ENCODE measurements at places on chromosomes 4 and X.

- DNase-seq: no peak
These were observed 1.3 kb downstream of the SMC1A start for GRCh38 chrX:53421125-53421524.

- DNase-seq: no peak
These were observed 26.7 kb downstream of the PJA1 start for GRCh38 chrX:69138512-69138911.

GRCh38 chr4:101708293-101709039 lies 82.1 kb upstream of the BANK1 start:
- DNase-seq: no peak

GRCh38 chr4:151043803-151044515 lies 28.9 kb upstream of the LRBA start:
- no peak for DNase-seq

DNA sequence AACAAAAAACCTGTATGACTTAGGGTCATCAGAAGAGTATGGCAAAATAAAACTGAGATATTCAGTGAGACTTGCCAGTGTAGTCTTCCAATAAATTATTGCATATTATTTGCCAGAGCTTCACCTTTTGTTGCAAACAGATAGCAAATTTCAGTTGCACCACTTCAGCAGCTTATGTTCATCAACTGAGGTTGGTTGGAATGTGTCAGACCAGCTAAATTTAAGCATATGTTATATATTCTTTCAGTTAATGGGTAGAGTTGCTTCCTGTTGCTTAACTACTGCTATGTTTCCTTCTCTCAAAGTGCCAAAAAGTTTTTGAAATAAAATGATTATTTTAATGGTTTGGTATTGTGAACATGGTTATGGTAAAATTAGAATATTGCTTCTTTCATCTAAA lies 61.5 kb downstream of the GALNT7 start:
- no peak for DNase-seq

DNA sequence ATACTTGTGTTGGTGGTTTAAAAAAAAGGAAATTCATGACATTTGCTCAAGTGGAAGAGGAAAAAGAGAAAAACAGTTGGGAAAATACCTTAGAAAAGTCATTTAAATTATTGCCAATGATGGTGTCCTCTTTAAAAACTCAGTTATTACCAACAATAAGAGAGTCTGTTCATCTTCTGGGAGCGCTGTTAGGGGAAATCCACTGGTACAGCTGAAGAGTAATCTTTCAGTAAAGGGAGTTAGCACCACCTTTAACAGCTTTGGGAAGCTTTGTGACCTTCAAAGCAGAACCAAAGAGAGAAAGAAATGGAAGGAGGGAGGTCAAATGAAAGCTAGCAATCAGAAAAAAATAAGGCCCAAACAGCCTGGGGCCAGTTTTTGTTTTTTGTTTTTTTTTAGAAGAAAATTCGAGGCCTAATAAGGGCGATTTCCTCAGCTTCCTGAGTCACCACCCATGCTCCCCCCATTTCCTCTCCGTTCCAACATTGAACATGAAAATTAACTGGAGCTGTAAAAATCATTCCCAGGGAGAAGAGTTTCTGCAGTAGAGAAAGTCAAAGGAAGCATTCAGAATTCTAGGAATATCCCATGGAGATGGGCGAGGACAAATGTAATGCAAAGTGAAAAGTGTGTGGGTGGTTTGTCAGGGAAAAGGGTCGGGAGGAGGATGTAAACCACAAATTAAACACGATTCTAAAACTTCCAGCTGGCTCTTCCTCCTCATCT lies 115.1 kb downstream of the SH3KBP1 start:
- peak; percentile 36 for DNase-seq

DNA sequence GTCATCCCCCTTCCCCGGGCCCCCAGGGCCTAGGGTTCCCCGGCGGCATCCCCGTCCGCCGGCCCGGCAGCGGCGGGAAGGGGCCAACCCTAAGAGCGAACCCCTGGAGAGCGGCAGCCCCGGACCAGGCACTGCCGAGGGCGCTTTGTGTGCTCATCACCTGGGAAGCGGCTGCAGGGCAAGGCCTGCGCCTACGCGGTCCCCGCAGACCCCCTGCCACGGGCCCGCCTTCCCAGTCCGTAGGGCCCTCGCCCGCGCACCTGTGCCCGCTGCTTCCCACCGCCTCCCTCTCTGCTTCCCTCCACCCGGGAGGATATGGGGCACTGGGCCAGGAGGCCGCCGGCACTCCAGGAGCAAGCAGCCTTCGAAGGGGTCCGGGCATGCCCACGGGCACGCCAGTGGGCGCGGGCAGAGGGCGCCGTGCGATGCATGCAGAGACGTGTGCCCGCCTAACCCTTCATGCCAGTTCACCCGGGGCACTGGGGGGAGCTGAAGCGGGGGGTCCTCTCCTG lies 2.6 kb downstream of the FLNA start:
- no peak for DNase-seq

- DNase-seq: no peak
These were observed 74.1 kb upstream of the WDR44 start for GRCh38 chrX:118271775-118272174.

GRCh38 chr4:181859439-181859838 lies 383.8 kb upstream of the TENM3 start:
- DNase-seq: no peak

DNA sequence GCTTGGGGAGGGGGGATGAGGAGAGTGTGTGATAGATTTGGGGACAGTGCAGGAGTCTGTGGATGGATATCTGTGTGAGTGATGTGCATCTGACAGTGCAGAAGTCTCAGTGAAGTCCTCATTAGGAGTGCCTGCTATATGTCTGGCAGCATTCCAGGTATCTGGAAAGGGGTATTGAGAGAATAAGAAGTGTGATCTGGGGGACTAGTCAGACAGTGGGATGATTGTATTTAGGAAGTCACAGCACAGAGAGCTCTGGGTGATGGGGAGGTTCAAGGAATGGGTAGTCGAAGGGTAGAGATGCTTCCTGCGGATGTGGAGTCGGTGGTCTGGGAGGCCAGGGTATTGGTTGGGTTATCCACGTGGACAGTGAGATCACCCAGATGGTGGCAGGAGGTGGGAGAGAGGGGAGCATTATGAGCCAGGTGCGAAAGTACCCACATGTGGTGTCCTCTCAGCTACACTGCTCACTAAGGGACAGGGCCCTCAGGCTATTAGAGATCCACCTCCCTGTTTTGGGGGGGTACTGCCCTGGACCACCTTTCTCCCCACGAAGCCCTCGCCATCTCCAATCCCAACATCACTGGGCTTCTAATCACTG lies 9.8 kb downstream of the MAGED2 start:
- no peak for DNase-seq

GRCh38 chr4:3830774-3831528 lies 64.8 kb downstream of the ADRA2C start:
- no peak for DNase-seq
